Endothelial cell of umbilical vein (primary cell): ENCODE measurements at places on chromosomes 3 and 15.

GRCh38 chr15:43550527-43551363 lies 33.3 kb downstream of the MAP1A start:
- DNase-seq, result no peak

- DNase-seq, result no peak
Measured at GRCh38 chr15:69820819-69821218, 276.9 kb downstream of the TLE3 start.

GRCh38 chr3:110754212-110754916 lies 317.3 kb upstream of the NECTIN3 start:
- DNase-seq, result no peak

- no peak for DNase-seq
Measured at GRCh38 chr15:22806664-22807063, 20.2 kb downstream of the NIPA1 start.

GRCh38 chr3:126952983-126953660 lies 29.8 kb upstream of the PLXNA1 start:
- no peak for DNase-seq

DNA sequence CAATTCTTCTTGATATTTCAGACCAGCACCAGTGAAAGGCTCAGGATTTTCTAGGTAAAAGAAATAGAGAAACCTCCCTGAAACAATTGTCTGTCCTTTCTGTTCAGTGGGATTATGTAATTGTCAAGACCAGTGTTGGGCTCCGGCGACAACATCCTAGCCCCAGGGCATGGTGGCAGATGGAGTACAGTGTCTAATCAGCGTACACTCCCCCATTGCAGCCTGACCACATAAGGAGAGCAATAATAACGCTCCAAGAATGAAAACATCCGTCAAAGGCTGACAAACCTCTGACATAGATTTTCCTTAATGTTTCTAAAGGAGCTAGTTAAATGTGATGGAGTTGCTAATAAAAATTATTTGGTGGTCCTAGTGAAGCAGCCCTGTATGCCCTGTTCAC lies 144.6 kb downstream of the EBLN2 start:
- no peak for DNase-seq

- no peak for DNase-seq
Measured at GRCh38 chr3:111763001-111763471, 96.0 kb upstream of the PHLDB2 start.

- DNase-seq, result no peak
Measured at GRCh38 chr3:62755285-62755684, 119.9 kb downstream of the CADPS start.

DNA sequence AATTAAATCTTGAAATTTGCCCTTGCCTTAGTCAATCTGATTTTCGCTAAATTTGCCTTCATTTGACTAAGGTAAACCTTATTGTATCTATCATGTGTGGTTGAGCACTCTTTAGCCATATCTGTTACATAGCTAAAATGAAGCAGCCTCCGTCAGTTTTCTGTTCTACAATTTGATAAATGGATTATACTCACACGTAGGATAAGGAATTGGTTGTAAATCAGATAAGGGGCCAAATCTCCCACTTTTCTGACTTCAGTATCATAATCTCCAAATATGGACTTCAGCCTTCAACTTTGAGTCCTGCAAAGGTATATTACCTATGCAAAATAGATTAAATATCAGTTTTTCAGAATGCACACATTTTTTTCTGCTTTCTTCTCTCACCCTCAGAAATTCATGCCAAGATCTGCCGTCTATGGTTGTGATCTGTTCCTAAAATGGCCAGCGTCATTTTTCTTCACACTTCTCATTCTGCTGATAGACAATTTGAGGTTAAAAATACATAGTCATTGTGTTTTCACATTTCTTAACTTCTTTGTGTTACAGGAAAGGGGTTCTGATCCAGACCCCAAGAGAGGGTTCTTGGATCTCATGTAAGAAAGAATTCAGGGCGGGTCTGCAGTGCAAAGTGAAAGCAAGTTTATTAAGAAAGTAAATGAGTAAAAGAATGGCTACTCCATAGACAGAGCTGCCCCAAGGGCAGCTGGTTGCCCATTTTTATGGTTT lies 36.9 kb downstream of the RAB8B start:
- DNase-seq, result no peak

DNA sequence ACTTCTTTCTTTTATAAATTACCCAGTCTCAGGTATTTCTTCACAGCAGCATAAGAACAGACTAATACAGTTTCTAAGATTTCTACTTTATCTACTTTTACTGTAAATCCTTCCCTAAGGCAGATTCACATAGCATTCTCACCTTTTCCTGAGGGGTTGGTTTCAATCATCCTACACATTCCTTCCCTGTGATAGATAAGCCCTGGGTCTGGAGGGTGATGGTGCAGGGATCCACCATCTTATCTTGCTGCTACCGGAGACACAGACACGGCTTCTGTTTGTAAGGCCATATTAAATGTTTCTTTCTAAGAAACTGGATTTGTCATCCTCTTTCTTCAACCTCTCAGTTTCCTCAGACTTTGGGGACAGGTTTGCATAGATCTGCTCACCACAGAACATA lies 6.1 kb downstream of the IQCF5 start:
- DNase-seq, result no peak

GRCh38 chr15:56176996-56177395 lies 66.7 kb downstream of the RFX7 start:
- no peak for DNase-seq

GRCh38 chr3:94101860-94102259 lies 39.0 kb downstream of the NSUN3 start:
- peak; percentile 8 for DNase-seq

- peak; percentile 40 for DNase-seq
Measured at GRCh38 chr3:179179979-179180759, 32.0 kb downstream of the PIK3CA start.

- no peak for DNase-seq
Measured at GRCh38 chr15:50235794-50236193, 29.7 kb downstream of the HDC start.

DNA sequence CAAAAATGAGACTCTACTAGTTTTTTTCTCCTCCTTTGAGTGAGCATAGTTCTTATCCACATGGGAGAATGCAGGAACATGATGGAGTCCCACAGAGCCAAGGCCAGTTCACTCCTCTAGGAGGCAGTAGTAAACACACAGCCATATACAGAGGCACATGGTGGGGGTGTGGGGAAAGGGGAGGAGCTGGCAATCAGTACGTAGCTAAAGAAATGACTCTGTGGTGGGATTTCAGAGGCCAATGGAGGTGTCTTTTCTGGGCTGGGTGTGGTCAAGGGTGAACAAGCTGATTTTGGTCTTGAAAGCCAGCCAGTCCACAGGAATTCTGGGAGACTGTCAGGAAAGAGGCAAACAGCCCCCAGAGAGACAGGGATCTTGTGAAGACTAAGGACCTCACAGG lies 6.6 kb upstream of the RAB11A start:
- DNase-seq, result peak; percentile 56

- no peak for DNase-seq
Measured at GRCh38 chr15:86316726-86317383, 237.2 kb downstream of the AGBL1 start.

- no peak for DNase-seq
Measured at GRCh38 chr3:194574639-194575483, 58.4 kb downstream of the TMEM44 start.

- peak; percentile 10 for DNase-seq
Measured at GRCh38 chr3:8095724-8096123, 405.9 kb upstream of the LMCD1 start.

DNA sequence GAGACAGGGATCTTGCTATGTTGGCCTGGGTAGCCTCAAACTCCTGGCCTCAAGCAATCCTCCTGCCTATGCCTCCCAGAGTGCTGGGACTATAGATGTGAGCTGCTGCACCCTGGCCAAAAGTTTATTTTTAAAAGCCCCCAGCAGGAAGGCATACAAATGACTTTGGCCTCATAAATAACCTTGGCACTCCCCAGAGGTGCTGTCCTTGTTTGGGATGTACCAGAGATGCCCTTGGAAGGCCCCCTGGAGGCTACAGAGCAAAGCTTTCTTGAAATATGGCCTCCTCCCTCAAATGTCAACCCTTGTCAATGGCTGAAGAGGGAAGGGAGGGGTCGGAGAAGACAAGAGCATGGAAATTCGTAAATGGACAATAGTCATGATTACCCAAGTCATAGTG lies 14.0 kb upstream of the RTP3 start:
- DNase-seq, result no peak

- DNase-seq, result no peak
Measured at GRCh38 chr3:151357463-151357850, 27.1 kb downstream of the P2RY12 start.

GRCh38 chr15:65067645-65068402 lies at the start of gene RASL12:
TSS of gene RASL12 (minus strand) at chr15:65067991. CDS start at chr15:65067835, 156 bp downstream.
- no peak for DNase-seq

- DNase-seq, result peak; percentile 53
Measured at GRCh38 chr3:46923559-46924350, 46.2 kb downstream of the PTH1R start.

GRCh38 chr3:195150181-195151118 lies 120.5 kb downstream of the XXYLT1 start:
- DNase-seq, result peak; percentile 99

GRCh38 chr3:66854601-66855151 lies 143.4 kb upstream of the KBTBD8 start:
- no peak for DNase-seq

DNA sequence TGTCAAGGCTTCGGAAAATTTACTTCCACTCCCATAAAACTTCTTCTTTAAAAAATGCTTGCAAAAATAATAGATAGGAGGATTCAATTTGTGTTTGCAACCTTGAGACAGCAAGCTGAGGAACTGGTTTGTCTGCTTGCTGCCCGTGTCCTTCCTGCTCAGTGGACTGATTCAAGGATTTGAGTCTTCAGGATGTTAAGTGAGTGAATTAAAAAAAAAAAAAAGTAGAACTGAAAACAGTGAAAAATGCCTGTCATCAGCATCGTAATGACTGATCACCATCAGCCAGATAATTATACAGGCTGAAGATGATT lies 453.7 kb downstream of the FGF12 start:
- DNase-seq, result no peak

GRCh38 chr15:56469483-56469882 lies 4.5 kb upstream of the MNS1 start:
- DNase-seq, result no peak

DNA sequence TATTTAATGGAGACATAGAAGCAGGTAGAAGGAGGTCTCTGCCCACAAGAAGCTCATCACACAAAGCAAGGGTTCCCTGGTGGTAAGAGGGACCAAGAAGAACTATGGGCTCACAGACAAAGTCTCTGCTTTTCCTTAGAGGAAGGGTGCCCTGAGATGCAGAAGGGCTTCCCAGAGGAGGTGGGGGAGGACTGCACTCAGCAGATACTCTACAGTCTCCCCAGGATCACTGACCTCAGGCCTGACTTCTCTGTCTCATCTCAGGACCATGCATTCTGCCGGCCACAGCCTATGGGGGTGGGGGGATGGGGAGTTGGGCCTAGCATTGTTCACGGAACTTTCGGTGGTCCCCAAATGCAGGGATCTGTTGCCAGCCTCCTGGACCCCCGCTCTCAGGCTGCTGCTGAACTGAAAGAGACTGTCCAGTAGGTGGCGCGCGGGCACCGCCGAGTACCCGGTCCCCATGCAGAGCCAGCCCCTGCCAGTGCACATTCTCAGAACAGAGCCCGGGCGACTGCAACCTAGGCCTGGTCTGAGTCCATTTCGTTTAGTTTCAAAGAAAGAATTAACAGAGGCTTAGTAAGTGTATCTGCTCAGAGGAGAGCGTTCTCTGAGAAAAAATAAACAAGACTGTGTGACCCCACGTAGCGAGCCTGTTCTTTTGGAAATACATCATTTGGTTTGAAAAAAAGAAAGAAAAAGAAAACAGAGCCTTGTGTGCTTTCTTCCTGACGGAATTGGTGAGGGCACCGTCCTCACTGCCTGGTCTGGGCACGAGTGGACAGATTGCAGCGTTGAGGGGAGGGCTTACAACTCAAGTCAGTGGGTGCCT lies 74.1 kb downstream of the LRTM1 start:
- peak; percentile 38 for DNase-seq

- no peak for DNase-seq
Measured at GRCh38 chr15:94075349-94075748, 156.0 kb upstream of the MCTP2 start.

GRCh38 chr15:33959844-33960548 lies 8.3 kb upstream of the CHRM5 start:
- DNase-seq, result no peak

DNA sequence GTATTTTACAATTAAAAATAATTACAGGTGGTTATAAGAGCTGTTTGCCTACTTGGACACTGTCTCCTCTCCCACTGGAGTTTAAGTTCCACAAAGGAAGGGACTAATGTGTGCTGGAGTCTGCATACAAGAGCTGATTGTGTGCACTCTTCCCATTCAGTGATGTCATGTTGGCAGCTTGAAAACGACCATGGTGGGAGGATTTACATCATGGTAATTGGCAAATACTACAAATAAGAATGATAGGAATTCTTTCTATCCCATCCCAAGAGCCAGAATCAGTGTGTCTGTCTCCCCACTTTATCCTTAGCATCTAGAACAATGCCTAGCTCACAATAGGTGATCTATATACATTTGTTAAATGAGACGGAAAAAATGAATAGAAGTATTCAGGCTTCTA lies 14.1 kb downstream of the ITGA11 start:
- DNase-seq, result no peak

GRCh38 chr15:68427366-68427765 lies 4.6 kb downstream of the ITGA11 start:
- DNase-seq, result no peak

- no peak for DNase-seq
Measured at GRCh38 chr3:16912400-16913263, 27.9 kb downstream of the PLCL2 start.

DNA sequence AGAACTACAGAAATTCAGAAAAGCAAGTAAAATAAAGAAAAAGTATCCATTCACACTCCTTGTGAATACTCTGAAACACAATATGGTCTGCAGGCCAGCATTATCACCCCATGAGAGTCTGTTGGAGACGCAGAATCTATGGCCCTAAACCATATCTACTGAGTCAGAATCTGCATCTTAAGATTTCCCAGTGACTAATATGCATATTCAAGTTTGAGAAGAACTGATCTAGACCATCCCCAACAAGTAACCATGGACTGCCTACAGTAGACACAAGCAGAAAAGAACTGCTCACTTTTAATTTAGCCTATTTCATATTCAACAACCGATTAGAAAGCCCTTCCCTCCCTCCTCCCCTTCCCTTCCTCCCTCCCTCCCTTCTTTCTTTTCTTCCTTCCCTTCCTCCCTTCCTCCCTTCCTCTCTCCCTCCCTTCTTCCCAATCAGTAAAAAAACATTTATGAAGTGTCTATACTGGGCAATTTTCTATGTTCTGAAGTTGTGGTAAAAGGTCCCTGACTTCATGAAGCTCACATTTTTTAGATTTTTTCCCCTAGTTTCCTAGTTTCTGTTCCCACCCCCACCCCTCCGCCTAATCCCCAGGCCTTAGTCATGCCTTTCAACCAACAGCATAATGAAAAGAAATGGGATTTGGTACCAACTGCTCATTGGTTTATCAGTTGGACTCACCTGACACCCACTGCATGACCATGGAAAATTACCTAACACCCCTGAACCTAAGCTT lies 125.2 kb downstream of the CNTN3 start:
- DNase-seq, result no peak

GRCh38 chr3:52890735-52891134 lies 6.6 kb downstream of the STIMATE start:
- DNase-seq, result no peak
